ENCODE measurements at places on chromosomes 1 and 21. TPM values are rescaled to one million over a fixed set of nuclear protein-coding genes. Genes with fewer than 3 reads are reported as not detected.

The GJC2 gene
- 0.55 TPM for total RNA-seq

DNA sequence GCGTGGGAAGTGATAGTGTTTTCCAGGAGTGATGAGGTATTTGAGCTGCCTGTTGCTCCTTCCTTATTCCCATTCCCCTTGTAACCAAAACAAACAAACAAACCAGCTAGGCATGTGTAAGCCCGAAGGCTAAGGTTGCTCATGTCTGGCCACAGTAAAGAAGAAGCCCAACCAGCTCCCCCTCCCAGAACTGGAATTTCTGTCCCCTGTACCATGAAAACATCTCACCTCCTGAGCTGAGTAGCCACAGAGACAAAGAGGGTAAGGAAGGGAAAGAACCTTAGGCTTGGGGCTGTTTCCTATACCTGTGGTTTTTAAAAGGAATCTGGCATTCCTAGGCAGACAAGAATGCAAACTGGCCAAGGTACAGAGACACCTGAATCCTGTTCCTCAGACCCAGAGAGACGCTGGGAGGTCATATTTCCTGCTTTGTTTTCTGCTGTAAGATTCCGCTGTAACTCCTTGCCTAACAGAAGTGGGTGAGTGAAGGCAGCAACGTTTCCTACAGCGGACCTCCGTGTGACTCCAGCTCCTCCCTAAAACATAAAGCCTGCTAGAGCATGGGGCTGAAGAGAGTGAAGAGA, 41.7 kb upstream of the RAB4A start:
- H3K36me3 ChIP-seq, result no peaks in the 10 kb centered on the region
- peaks cover 25% of the 10 kb centered on the region for H3K27me3 ChIP-seq
- H3K4me3 ChIP-seq, result no peak overlapping the region
- DNase-seq, result no peak
- H3K27ac ChIP-seq, result no peak overlapping the region

DNA sequence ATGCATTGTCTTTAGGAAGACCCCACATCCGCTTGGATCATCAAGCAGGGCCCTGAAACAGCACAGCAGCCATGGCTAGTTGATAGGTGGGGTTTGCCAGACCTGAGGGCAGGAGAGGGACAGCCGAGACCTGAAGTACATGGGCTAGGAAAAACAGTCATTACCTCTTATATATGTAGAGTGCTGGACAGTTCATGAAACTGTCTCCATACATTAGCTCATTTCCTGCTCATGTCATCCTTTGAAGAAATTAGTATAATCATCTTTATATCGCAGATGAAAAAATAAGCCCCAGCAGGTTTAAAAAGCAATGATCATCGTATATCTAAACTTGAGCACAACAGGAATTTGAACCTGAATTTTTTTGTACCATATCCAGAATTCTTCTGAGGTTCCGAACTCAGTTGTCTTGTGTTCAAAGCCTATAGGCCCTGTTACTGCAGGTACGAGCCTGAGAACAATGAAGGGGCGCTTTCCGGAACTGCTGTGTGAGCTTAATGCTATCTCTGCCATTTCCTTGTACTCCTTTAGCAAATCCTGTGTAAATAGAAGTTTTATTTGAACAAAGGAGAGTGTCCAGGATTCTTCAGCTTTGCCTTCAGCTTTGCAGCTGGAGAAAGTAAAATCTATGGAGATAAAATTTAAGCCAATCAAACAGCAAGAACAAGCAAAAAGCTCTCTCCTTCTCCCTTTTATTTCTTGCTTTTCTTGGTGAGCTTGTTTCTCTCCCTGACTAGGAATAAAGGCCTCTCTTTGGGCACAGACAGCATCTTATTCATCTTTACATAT, 32.4 kb upstream of the DUSP10 start:
- H3K36me3 ChIP-seq, result no peaks in the 10 kb centered on the region
- H3K4me3 ChIP-seq, result no peak overlapping the region
- no peak for DNase-seq
- no peaks in the 10 kb centered on the region for H3K27me3 ChIP-seq
- no peak overlapping the region for H3K27ac ChIP-seq

DNA sequence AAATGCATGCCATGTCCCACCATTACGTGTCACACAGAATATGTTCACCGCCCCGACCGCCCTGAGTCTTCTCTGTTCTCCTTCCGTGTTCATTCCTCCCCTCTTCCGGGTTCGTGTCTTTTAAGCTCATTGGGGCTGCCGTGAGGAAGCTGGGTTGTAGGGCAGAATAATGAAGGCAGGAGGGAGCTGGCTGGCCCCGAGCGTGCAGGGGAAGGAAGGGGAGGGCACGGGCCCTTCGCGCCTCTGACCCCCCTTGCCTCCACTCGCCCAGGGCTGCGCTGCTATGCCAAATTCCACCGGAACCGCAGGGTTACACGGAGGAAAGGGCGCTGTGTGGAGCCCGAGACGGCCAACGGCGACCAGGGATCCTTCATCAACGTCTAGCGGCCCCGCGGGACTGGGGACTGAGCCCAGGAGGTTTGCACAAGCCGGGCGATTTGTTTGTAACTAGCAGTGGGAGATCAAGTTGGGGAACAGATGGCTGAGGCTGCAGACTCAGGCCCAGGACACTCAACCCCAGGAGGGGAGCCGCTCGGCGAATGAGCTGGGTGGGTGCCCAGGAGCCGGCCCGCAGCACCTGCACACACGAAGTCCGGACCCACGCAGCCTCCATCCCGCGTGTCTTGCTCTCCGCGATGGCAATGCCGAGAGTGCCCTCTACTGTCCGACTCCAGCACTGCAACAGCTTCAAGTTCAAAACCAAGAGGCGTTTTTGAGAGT, 16.5 kb upstream of the AGTRAP start:
- H3K4me3 ChIP-seq, result peak overlapping the region; percentile 56
- peaks cover 19% of the 10 kb centered on the region for H3K4me1 ChIP-seq
- H3K36me3 ChIP-seq, result no peaks in the 10 kb centered on the region
- DNase-seq, result peak; percentile 87
- peak overlapping the region; percentile 85 for H3K27ac ChIP-seq

DNA sequence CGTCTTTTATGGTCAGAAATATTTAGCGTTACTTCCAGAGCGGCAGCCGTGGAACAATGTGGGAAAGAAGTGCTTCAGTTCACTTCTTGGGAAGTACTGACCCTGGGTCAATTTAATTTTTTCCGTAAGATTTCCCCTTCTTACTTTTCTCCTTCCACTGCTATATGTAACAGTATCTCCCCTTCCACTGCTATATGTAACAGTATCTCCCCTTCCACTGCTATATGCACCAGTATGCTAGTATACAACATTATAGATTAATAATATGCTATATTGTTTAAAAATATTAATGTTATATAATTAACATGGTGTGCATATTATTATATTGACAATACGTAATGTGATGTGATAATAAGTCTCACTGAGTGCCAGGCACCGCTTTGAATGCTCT, 69.7 kb upstream of the ERG start:
- DNase-seq, result no peak
- no peak overlapping the region for H3K4me3 ChIP-seq
- H3K27ac ChIP-seq, result no peak overlapping the region

GRCh38 chr1:91730801-91731732, 154.9 kb downstream of the TGFBR3 start:
- H3K27ac ChIP-seq, result peak overlapping the region; percentile 44
- peaks cover 60% of the 10 kb centered on the region for H3K4me1 ChIP-seq
- DNase-seq, result peak; percentile 31
- H3K27me3 ChIP-seq, result no peaks in the 10 kb centered on the region

GRCh38 chr1:33930346-33931110, 66.6 kb downstream of the HMGB4 start:
- no peaks in the 10 kb centered on the region for H3K4me1 ChIP-seq
- H3K4me3 ChIP-seq, result no peak overlapping the region
- no peak for DNase-seq
- H3K27ac ChIP-seq, result no peak overlapping the region

DNA sequence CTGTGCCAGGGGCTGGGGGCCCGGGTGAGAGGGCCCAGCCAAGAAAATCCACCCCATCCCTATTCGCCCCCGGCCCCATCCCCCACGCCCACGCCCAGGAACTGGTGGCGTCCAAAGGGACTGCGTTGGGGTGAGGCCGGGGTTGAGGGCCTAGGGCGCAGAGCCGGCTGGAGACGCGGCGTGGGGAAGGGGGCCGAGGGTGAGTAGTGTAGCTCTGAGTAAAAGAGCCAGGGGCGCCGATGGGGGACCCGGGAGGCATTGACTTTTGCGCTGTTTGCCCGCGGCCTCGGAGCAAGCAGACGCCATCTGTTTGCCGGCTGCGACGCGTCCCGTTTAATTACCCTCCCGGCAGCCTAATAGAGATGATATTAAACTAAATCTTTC, 3.5 kb upstream of the DMRTA2 start:
- H3K4me1 ChIP-seq, result peaks cover 45% of the 10 kb centered on the region
- peaks cover 93% of the 10 kb centered on the region for H3K27me3 ChIP-seq
- H3K4me3 ChIP-seq, result no peak overlapping the region
- no peak overlapping the region for H3K27ac ChIP-seq
- H3K36me3 ChIP-seq, result peaks cover 13% of the 10 kb centered on the region
